ENCODE measurements at places on chromosomes 12 and 14.

- no peak for DNase-seq
These were observed 89.5 kb upstream of the OSBPL8 start for GRCh38 chr12:76649099-76649498.

DNA sequence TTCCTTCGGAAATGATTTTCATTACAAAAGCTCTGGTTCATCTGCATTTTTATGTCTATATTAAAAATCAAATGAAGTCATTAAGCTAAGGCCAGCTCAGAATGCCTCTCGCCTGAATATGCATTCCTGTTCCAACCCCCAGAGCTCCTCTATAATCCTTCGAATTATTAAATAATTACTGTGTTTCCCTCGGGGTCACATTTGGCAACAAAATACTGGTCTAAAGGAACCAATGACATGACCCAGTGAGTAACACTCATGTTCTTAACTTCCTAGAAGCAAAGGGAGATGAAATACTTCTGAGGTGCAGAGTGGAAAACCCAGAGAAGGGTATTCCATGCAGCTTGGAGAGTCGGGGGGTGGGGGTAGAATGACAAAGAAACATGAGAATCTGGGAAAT is 68.3 kb downstream of the FOXN3 start:
- DNase-seq, result no peak

DNA sequence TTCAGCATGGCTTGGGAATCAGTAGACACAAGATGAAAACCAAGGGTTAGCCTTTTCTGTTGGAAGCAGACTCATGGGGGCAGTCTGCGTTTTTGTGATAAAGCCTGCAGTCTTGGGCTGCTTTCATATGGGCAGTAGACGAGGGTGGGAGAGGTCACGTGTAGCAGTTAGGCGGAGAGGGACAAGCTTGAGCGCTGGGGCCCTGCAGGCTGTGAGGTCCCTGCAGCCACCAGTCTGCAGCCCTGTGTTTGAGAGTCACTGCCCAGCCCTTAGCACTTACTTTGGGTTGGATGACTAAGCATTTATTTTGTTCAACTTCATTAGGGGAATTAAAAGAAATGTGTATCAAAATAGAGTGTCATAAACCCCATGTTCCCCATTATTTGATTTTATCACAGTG is 37.2 kb downstream of the EP400 start:
- DNase-seq, result no peak

DNA sequence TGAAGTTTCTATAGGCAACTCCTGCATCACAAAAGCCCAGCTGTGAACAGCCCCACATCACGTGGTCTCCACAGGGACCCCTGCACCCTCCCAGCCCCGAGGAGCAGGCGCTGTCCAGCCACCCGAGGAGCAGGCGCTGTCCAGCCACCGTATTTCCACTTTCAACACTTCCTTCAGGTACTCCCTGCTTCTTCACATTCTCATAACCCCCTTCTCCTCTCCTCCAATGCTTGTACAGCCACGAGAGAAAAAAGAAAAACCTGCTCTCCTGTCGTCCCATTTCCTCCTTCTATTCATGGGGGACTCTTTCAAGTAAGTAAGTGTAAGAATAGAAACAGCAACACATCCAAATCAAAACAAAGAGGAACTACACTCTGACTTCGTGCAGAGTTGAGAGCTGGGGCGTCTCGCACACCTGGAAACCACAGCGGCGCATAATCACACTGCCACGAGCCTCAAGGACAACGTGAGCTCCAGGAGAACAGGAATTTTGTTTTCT is 11.9 kb downstream of the CDC42BPB start:
- peak; percentile 15 for DNase-seq

- no peak for DNase-seq
These were observed 440 bp upstream of the ISM2 start for GRCh38 chr14:77498984-77499527.
